ENCODE measurements at places on chromosomes 5 and 9.

- DNase-seq, result no peak
Observed at GRCh38 chr5:76579166-76579937, 43.9 kb downstream of the F2RL2 start.

DNA sequence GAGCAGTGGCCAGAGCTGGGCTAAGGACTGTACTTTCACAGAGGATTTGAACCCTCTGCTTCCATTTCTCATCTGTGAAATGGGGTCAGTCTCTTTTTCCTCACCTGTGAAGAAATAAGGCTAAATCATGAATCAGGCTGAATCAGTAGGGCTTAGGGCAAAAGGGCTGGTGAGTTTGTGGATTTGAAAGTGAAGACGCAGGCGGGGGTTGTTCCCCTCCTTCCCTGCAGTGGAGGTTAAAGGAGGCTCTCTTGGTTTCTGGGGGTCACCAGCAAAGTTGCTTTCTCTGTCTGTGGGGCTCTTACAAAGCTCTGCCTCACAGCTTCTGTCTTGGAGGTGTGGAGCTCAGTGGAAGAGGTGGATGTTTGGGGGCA lies 17.6 kb upstream of the NDST1 start:
- no peak for DNase-seq

- no peak for DNase-seq
Observed at GRCh38 chr9:112258106-112258505, 75.3 kb downstream of the PTBP3 start.

GRCh38 chr5:82004511-82004910 lies 32.7 kb downstream of the ATG10 start:
- no peak for DNase-seq

- DNase-seq, result no peak
Observed at GRCh38 chr5:31983851-31984250, 190.3 kb downstream of the GOLPH3 start.

All from activated T-cell treated with anti-CD3 and anti-CD28 coated beads, Interleukin-2, amount 50 U/mL, for 4 hours (primary cell).